ENCODE measurements at places on chromosomes 12 and 14.

GRCh38 chr12:1443421-1444141, 150.8 kb downstream of the FBXL14 start:
- DNase-seq, result no peak

DNA sequence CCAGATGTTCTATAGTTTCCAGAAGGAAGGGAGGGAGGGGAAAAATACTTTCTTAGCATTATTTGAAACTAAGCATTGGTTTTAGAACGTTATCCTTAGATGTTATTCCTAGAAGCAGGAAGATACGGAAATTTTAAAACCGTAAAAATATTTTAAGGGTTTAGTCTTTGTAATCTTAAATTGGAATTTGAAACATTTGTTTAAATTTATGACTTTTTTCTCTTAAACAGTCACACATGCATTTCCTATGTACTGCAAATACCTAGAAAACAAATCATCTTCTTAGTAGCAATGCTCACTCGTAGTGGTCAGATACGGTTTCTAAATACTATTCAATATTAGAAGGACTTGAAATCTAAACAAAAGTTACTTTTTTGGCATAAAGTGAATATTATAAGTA, 282.0 kb downstream of the ERC1 start:
- no peak for DNase-seq

DNA sequence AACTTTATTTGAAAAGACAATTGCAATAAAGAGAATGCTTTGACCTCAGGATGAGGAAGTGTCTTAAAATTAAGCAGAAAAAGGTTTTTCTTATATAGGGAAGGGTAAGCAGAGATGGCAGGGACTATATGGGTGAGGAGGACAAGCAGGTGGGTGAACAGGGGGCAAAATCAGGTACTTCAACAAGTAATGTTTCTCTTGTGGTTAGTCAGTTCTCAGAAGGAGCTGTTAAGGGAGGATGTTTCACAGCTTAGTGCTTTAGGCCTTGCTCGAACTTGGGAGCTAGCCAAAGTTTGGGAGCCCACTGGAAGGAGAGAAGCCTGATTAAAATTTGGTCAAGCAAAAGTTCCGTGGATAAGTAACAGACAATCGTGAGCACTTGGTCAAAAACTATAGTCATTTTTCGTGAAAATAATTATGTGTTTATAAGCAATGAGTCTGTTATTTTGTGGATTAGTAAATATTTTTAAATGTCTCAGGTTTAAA, 364.2 kb upstream of the TMPO start:
- DNase-seq, result no peak

- DNase-seq, result no peak
Measured at GRCh38 chr14:70711451-70711850, 69.7 kb downstream of the TTC9 start.

DNA sequence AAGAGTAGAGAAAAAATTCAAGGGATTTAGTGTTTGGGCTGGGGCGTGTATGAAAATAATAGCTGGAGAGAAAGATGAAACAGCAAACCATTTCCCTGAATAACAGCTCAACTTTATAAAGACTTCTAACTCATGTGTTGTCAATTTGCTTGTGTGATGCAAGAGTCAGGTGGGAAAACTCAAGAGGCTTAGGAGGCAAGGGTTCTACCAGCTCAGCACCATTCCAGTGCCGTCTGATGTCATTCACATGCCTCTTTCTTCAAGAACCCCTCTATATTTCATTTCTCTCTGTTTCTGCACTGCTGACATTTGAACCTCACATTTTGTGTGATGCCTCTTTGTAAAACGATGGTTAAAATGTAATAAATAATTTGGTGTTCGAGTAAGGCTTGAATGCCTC, 192.2 kb downstream of the PRKD1 start:
- DNase-seq, result no peak

DNA sequence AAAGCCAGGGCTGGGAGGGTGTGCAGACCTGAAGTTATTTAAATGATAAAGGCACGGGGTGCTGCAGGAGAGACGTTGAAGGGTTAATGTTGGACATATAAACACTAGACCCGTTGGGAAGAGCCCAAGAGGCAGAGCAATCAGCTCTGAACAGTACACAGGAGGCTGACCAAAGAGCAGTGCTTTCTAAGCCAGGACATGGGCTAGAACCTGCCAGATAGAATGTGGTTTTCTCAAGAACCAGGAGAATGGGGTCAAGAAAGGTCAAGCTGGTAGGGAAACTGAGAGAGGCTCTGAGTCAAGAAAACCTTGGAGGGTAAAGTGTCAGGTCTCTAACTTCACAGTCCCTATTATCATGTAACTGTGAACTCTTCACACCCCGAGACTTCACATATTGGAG, 143.2 kb upstream of the EEA1 start:
- no peak for DNase-seq

DNA sequence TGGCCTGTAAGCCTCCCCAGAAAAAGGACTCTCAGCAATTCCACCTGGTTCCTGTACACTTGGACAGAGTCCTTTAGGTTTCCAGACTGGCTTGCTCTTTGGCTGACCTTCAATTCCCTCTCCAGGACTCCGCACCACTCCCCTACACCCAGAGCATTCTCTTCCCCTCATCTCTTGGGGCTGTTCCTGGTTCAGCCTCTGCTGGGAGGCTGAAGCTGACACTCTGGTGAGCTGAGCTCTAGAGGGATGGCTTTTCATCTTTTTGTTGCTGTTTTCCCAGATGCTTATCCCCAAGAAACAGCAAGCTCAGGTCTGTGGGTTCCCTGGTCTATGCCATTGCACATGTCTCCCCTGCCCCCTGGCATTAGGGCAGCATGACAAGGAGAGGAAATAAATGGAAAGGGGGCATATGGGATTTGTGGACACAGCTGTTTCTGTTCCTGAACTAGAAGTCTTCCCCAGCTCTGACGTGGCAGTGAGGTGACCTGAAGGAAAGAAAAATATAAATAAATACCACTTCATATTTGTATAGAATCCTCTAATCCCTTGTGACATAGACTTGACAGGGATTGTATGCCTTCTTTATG, 1.3 kb downstream of the RNASE7 start:
- DNase-seq, result no peak

DNA sequence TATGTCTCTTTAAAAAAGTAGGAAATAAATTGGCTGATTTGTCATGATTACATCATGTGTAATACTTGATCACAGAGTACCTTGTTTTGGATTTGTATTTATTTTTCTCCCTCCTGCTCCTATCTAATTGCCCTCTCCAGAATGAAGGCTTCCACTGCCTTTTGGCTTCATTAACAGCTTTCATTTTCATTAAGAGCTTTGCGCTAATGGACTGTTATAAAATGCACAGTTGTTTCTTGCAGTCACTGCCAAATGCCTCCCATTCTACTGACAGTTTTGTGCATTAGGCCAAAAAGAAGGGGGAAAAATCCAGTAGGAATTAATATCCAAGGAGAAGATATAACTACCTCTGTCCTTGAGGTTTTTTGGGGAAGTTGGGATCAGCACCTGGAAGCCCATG, 159.2 kb downstream of the NRXN3 start:
- DNase-seq, result no peak

GRCh38 chr14:77565289-77565993, 51.0 kb downstream of the SPTLC2 start:
- no peak for DNase-seq

DNA sequence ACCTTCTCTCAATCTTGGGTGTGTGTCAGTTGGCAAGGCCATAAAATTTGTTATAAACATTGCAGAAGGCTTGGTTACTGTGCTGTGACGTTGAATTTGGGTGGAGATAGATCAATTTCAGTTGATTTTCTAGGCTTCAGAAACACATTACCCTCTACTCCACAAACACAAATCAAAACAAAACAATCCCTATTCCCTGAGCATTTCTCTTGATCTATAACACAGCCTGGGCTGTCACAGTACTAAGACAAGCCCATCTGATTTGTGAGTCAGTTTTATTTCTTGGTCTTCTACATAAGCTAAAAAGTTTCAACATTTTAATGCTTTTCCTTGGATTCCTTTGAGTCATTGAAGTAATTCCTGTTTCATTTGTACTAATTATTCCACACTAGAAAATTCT, 79.8 kb downstream of the PTPN11 start:
- no peak for DNase-seq

DNA sequence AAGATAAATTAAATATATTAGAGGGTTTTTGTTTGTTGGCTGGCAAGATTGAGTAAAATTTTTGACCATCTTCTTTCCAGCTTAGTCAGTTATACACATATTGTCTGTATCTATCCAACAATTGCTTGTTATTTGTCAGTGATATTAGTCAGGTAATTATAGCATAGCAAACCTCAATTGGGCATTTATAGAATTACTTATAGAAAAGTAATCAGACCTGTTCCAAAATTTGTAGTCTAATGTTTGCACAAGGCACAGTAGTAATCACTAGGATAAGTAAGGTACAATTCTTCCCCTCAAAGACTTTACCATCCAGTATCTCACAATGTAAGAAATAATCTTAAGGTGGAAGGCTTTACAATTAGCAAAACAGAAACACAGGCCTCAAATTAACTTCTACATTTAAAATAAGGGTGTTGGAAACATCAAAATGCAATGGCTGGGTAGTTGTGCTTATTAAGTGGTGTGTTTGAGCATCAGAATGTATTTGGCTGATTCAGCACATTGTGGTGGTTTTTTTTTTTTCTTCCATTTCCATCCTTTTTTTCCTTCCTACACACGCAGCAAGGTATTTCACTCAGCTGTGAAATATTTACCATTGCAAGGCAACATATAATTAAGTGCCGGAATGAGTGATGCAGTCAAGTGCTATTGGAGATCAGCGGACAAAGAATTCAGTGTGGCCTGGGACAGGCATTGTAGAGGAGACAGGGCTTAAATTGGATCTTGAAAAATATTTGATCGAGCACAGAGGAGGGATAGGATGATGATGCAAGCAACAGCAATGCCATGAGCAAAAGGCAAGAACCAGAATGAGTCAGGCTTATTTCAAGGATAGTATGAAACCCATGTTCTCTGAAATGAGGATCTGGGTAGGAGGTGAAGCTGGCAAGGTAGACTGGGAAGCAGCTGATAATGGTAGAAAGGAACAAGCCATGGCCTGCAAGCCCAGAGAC, 178.2 kb downstream of the AKAP6 start:
- DNase-seq, result no peak

DNA sequence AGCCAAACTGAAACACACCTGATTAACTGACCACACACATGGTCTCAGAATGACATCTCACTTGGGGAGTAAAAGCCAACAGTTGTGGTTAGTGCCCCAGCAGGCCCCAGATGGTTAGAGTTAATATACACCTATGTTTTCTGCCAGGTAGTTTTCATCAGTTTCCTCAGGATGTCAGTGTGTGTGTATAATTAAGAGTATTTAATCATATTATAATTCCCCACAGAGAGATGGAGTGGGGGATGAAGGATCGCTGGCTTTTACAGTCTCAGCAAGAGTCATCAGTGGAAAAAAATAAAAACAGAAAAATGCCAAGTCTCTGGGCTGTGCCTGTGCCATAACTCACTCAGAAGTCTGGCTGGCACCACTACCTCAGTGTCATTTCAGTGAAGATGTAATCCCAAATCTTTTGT, 412.5 kb downstream of the ZFP36L1 start:
- no peak for DNase-seq

- no peak for DNase-seq
Measured at GRCh38 chr12:4203772-4204376, 69.7 kb upstream of the CCND2 start.
